BE2C (cell line): ENCODE measurements at places on chromosomes 2 and 18.

DNA sequence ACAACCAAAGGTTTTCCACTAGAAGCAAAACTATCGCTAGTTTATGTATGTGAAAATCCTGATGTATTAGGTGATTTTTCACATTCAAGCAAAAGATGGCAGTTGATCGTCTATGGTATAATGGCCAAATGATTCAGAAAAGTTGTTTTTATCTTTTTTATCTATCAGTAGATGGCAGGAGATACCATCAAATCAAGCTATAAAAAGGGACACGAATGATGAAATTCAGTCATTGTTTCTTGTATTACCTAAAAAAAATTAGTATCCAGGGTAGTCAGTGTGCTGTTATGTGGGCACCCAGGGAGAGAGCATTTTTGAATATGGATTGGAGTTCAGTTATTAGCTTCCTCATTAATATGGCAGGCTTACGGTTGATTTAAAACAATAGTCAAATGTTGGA is 22.9 kb upstream of the CAVIN2 start:
- no peak for DNase-seq

DNA sequence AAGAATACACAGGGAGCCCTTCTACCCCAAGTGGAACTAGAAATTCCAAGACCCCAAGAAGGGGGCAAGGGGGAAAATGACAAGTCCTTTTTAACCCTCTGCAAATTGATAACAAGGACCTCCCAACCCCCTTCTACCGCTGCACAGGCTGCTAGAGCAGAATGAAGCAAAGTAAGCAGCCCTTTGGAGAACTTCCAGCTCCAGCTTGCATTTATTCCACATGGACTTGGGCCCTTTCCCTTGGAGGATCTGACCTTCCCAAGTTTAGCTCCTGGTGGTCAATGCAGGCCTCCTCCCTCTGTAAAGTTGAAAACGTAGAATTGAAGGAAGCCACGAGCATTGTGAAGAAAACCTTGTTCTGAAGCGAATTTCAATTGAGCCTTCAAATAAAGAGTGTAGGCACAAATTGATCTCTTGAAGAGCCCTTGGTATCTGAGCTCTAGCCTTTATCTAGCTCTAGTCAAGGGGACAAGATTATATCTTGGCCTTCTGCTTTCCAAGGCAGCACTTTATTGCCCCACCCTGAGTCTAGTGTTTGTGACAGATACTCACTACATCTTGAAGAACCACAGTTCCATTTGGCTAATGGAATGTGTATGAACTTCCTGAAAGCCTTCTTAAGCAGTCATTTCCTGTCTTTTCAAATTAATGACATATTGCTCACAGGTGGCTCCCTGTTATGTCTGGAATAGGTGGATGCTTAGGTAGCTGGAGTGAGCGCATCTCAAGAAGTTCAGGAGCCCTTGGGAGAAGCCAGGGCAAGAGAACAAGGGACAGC is 37.2 kb downstream of the SLC14A2 start:
- DNase-seq = no peak

DNA sequence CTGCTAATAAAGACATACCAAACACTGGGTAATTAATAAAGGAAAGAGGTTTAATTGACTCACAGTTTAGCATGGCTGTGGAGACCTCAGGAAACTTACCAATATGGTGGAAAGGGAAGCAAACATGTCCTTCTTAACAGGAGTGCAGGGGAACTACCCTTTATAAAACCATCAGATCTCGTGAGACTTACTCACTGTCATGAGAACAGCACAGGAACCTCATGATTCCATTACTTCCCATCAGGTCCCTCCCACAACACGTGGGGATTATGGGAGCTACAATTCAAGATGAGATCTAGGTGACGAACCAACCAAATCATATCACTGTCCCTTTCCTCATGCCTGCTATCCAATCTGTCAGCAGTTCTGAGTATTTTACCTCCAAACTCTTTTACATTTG is 586.7 kb downstream of the TDRD15 start:
- DNase-seq = no peak

GRCh38 chr2:239983004-239983778 is 42.0 kb downstream of the NDUFA10 start:
- no peak for DNase-seq

- DNase-seq = no peak
Measured at GRCh38 chr2:116810645-116811044, 1003.8 kb upstream of the DDX18 start.

- DNase-seq = no peak
Measured at GRCh38 chr18:78919956-78920355, 59.7 kb upstream of the SALL3 start.

- DNase-seq = no peak
Measured at GRCh38 chr18:51519571-51519970, 322.1 kb upstream of the MEX3C start.

DNA sequence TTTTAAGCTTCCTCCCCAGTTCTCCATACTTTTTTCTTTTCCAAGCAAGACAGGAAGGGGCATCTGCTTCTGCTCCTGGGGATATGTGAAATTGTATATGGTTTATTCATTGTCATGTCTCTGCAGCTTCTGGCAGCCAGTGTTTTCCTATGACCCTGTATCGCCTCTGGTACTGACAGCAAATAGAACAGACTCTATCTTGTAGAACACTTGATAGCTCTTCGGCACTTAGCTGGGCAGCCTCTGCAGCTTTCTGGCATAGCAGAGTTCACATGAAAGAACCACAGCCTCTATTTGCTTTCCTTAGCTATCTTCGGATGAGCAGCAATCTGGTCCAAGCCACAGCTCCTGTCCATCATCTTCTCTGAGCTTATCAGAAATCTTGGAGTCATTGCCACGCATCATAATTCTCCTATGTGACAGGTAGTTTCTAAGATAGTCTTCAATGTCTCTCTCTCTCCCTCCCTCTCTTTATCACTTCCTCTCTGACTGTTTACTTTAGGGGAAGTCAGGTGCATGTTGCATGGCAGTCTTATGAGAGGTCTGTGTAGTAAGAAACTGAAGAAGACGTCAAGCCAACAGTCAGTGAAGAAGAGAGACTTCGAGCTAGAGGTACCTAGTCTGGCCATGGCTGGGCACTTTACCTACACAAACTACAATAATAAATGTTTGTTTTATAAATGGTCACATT is 627.7 kb upstream of the CDH2 start:
- DNase-seq = no peak

- no peak for DNase-seq
Measured at GRCh38 chr2:170161516-170162270, 16.3 kb upstream of the MYO3B start.

- no peak for DNase-seq
Measured at GRCh38 chr2:101843471-101843870, 146.0 kb downstream of the MAP4K4 start.

- DNase-seq = no peak
Measured at GRCh38 chr2:213238753-213239495, 45.3 kb upstream of the SPAG16 start.

DNA sequence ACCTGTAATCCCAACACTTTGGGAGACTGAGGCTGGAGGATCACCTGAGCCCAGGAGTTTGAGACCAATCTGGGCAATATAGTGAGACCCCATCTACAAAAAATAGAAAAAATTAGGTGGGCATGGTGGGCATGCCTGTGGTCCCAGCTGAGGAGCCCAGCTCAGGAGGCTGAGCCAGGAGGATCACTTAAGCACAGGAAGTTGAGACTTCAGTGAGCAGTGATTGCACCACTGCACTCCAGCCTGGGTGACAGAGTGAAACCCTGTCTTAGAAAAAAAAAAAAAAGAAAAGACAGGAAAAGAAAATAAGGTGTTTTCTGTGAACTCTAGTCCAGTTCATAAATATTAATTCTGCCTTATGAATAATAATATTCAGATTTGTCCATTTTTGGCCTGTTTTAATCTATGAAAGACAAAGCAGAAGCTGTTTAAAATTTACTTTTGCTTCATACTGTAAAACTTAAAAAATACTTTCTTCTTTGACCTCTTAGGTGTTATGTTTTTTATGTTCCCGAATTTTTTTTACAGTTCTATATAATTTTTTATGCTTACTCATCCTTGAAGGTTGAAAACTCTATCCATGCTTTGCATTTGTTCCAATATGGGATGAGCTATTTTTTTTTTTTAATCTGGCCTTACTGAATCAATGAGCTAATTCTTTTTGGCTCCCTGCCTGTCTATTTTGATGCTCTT is 8.4 kb upstream of the ANXA4 start:
- no peak for DNase-seq

DNA sequence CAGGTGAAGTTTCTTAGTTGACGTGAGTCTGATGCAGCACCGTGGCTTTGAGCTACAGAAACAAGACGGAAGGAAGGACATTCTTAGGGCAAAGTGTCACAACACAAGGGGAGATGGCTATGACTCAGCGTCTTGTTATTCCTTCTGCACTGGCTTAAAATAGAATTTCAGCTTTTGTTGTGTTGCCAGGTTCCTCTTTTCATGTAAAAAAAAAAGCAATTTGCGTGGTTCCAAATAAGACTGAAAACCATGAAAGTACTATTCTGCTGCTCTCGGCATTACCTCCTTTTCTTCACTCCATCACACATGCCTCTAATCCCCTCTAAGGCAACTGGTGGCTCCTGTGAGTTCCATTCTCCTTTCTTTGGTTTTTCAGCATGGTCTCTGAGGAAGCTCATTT is 150.1 kb downstream of the ANTXR1 start:
- no peak for DNase-seq

GRCh38 chr18:69622184-69622583 is 221.5 kb downstream of the DOK6 start:
- no peak for DNase-seq

DNA sequence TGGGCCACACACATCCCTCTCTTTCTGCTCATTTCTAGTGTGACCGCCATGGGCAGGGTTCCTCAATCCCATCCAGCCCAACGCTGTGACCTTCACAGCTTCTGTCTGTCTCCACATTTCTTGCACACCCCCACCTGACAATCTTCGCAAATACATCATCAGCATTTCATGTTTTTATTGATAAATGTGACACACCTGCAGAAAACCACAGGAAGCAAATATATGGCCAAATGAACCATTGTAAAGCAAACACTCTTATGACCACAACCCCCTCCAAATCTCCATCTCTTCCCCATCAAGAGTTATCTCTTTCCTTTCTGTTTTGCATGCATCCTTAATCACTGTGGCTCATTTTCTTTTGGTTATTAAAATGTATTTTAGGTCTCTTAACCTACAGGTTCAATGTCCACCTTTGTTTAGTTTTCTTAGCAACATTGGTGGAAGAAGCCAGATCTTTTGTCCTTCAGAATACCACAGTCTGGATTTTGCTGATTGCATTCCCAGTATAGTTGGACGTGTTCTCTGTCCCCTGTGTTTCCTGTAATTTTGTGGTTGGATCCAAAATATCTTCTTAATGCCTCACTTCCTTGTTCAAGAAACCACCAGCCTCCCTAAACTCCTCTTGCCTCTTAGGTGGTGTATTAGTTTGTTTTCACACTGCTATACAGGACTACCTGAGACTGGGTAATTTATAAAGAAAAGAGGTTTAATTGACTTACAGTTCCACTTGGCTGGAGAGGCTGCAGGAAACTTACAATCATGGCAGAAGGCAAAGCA is 9.8 kb upstream of the NCK2 start:
- DNase-seq = no peak

DNA sequence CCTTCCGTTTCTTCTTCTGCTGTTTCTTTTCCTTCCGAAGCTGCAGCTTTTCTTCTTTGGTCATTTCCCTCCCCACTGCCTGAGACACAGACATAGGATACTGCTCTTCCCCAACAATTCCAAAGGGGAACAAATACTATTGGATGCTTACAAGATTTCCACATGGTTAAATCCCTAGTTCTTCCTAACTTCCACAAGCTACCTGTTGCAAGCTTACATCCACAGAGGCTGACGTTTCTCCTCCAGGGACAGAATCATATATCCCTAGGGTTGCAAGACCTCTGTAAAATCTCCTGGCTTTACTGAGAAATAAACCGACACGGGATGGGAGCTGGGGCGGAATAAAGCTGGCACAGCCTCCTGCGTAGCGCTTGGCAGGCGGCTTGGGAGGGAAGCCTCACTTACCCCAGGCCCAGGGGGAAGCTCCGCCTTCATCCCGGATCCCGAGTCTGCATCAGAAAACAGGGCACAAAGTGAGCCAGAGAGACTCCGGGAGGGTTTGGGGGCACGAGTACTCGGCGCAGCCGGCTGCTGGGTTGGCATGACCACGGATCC is 590 bp downstream of the EIF2B4 start:
- DNase-seq = no peak

DNA sequence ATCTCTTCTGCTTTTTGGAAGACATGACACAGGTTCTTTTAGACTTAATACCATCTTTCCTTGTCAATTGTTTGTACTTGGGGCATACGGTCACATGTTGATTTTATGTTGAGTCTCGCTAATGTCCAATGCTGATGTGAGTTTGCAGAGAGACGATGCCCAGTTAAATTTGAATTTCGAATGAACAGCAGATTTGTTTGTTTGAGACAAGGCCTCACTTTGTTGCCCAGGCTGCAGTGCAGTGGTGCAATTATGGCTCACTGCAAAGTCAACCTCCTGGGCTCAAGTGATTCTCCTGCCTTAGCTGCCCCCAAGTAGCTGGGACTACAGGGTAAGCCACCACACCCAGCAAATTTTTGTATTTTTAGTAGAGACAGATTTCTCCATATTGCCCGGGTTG is 473.5 kb downstream of the RIT2 start:
- no peak for DNase-seq

DNA sequence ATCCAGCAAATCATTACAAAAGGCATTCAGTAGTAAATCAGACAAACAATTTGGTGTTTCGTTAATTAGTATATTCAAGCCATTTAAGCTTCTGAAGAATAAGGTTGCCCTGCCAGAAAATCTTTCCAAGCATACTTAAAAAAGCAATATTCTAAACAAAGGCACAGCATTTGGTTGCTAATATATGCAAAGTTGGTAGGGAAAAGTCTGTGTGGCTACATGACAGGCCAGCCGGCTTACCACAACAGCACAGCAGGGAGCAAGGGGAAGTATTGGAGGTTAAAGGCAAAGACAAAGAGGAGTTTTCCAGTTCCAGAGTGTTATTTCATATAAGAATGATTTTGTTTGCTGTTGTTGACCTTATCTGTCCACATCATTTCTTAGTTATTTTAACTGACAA is 282.3 kb downstream of the MBD5 start:
- DNase-seq = no peak

DNA sequence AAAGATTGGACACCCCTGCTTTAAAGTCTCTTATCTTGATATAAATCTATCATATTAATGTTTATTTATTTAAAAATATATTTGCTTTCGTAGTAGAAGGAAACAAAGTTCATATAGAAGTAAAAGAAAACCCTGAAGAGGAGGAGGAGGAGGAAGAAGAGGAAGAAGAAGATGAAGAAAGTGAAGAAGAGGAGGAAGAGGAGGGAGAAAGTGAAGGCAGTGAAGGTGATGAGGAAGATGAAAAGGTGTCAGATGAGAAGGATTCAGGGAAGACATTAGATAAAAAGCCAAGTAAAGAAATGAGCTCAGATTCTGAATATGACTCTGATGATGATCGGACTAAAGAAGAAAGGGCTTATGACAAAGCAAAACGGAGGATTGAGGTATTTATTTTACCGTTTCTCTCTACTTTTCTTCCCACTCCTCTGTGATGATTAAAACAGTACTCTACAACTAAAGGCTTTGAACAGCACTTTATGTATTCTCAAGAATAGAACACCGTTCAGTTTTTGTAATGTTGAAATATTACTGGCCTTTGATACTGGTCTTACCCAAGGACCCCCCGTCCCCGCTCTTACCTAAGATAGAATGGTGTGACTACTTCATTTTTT is 39.2 kb downstream of the EIF5B start:
- no peak for DNase-seq

- no peak for DNase-seq
Measured at GRCh38 chr2:172219201-172219600, 116.5 kb upstream of the DLX2 start.
